Activated CD4-positive, alpha-beta T cell treated with anti-CD3 and anti-CD28 coated beads for 36 hours (primary cell): ENCODE measurements at places on chromosomes 7 and 10.

DNA sequence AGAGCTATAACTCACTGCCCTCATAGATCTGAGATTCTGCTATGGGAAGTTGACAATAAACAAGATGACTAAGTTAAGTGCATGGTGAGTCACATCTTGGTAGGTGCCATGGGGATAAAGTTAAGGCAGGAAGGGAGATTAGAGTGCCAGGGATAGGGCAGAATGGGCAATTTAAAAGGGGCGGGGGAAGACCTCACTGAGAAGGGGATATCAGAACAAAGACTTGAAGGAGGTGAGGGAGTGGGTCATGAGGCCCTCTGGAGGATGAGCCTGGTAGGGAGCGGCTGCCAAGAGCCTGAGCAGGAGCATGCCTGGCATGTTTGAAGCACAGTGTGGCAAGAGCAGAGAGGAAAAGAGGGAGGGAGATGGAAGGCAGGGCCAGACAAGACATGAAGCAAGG lies 34.8 kb upstream of the INMT start:
- DNase-seq, result no peak

- DNase-seq, result no peak
These were observed 149.8 kb downstream of the GNAT3 start for GRCh38 chr7:80362010-80362618.

DNA sequence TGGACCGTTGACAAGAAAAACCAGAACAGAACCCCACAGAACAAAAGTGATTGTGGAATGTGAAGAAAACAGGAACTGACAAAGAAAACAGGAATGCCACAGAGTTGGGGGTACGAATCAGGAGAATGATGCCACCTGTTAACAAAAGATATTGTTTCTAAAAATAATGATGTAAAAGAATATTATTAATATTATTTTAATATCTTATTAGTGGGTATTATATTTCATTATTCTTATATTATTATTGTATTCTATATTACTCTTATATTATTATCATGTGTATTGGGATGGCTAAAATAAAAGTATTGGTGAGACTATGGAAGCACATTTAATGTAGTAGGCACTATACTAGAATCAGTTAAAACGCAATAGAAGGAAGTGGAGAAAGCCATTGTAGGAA lies 659.0 kb upstream of the PCDH15 start:
- DNase-seq, result no peak

- DNase-seq, result no peak
These were observed 620.8 kb upstream of the AUTS2 start for GRCh38 chr7:68977385-68978055.

DNA sequence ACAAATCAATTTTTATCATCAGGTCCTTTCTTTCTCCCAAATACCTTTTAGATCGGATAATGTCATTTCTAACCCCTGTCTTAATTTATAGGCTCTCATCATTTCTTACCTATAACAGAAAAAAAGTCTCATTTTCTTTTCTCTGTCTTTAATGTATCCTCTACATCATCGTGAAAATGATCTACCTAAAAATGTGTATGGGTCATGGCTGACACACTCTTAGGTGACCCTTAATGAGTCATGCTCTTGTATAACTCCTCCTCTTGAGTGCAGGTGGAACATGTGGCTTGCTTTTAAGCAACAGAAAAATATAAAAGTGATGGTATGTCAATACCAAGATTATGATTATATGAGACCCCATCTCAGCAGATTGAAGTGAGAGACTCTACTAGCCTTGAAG lies 139.4 kb downstream of the SEMA3C start:
- DNase-seq, result no peak

DNA sequence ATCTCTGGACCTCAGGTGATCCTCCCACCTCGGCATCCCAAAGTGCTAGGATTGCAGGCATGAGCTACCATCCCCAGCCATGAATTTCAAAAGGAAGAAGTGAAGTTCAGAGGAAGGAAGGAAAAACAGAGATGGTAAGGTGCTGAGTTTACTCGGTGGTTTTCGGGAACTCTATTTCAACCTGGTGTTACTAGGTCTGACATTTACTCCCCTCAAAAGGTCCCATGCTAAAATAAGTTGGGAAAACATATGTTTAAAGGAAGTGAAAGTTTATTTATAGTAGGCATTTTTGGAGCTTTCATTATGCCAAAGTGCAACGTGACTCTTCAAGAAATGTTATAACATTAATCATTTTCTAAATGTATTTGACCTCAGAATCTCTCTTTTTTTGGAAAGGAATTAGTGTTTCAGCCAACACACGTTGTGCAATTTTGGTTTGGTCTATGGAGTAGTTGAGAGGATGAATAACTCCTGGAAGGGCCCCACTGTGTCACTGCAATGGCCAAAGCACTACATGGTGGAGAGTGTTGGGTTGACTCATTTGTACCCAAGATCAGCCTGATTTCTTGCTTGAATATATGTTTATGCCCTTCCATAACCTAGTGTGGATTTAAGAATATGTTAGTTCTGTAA lies 114.7 kb upstream of the FAM171A1 start:
- DNase-seq, result no peak

- peak; percentile 27 for DNase-seq
These were observed at the start of gene BEND7 for GRCh38 chr10:13528875-13529713. BEND7 (minus strand) TSS chr10:13529014; CDS start chr10:13528533, 481 bp downstream.

- no peak for DNase-seq
These were observed 5.4 kb upstream of the CYREN start for GRCh38 chr7:135175931-135176330.

DNA sequence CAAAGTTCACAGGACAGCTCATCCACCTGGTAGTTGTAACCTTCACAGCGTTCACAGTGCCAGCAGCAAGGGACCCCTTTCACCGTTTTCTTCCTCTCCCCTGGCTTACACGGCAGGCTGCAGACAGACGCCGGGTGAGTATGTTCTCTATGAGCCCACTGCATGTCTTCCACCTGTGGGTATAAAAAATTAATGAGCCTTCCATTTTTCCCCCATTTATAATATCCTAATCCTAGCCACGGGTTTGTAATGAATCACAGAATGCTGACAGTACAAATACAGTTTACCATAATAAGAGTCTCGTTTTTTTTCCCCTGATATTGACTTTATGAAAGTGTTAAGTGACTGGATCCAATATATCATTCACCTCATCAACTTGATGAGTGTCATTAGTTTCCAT lies 719.0 kb downstream of the GRM8 start:
- no peak for DNase-seq

DNA sequence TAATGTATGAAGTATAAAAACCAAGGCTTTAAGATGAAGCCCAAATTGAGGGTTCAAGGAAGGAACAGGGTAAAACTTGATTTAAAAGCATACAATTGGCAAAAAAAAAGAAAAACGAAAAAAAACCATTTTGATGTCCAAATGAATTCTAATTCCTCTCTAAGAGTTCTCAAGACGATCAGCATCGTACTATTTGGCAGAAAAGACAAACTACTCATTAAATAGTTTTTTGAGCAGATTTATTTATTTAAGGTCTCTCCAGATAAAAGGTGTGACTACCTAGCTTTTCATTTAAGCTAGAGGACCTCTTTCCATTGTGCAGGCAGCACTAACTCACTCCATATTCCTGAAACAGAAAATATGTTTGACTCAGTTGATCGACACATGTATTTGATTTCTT lies 245.0 kb downstream of the KIAA1217 start:
- DNase-seq, result no peak

DNA sequence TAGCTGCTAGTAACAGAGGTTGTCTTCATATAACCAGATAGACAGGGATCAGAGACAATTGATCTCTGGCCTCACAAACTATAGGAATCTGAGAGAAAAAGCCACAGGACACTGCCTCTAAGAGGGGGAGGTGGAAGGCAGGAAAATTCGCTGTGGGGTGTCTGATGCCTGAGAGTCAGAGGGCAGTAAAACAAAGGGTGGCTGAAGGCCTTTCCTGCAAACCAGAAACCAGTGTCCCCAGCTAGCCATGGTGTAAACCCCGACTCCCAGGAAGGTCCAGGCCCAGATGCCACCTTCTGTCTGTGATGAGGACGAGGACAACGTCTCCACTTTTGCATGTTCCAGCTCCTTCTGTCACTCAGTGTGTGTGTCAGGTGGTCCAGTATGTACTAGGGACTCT lies 215.1 kb downstream of the ADARB2 start:
- DNase-seq, result no peak

- DNase-seq, result no peak
These were observed 291.6 kb upstream of the CELF2 start for GRCh38 chr10:10726101-10726500.

GRCh38 chr7:92827464-92828120 lies 8.8 kb downstream of the CDK6 start:
- no peak for DNase-seq

- DNase-seq, result no peak
These were observed 16.9 kb downstream of the CYP26A1 start for GRCh38 chr10:93090619-93091018.

- DNase-seq, result no peak
These were observed 181.3 kb upstream of the FOXK1 start for GRCh38 chr7:4500812-4501211.

- no peak for DNase-seq
These were observed 2.9 kb upstream of the ZNF33A start for GRCh38 chr10:38007551-38007950.

GRCh38 chr7:112132051-112132694 lies 74.0 kb downstream of the DOCK4 start:
- DNase-seq, result no peak

DNA sequence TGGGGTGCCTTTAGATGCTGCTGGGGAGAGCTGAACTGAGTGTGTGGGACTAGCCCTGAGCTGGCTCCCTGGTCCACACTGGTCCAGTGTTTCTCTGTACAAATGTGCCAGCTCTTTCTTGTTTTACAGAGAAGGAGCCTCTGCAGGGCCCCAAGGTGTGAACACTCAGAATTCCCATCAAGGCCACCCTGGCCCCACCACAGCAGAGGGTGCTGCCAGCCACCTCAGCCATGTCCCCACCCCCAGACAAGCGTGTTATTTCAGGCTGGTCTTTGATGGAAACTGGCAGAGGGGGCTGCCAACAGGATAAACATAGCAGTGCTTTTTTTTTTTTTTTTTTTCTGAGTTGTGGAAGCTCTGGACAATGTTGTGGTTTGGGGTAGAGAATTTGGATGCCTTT lies 68.5 kb upstream of the LRRC18 start:
- DNase-seq, result no peak

GRCh38 chr7:148849393-148850098 lies 34.5 kb downstream of the EZH2 start:
- DNase-seq, result no peak

DNA sequence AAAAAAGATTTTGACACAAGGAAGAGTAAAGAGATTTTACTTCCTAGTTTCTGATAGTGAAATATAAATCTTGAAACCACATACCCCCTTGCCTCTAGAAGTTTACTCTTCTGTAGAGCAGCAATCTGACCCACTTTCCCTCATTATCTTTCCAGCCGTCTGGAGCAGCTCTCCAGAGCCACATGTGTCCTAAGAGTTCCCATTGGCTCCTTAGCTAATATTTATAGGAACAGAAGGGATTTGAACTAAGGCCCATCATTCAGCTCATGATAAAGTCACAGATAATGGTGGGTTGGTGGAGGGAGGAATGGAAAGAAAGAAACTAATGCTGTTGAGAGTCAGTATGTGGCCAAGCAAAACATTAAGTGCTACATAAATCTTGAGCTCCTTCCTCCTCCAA lies 121.8 kb downstream of the INHBA start:
- no peak for DNase-seq
